ENCODE measurements at places on chromosomes 4 and X. TPM values are rescaled to one million over a fixed set of nuclear protein-coding genes. Genes with fewer than 3 reads are reported as not detected.

F9 gene
- total RNA-seq = not detected

- H3K4me3 ChIP-seq = no peak overlapping the region
- no peaks in the 10 kb centered on the region for H3K4me1 ChIP-seq
- no peaks in the 10 kb centered on the region for H3K36me3 ChIP-seq
- no peak for DNase-seq
- no peak overlapping the region for H3K27ac ChIP-seq
Measured at GRCh38 chrX:68045008-68045577, 388.2 kb downstream of the OPHN1 start.

- H3K36me3 ChIP-seq = no peaks in the 10 kb centered on the region
- H3K4me1 ChIP-seq = peaks cover 28% of the 10 kb centered on the region
- peak; percentile 52 for DNase-seq
- H3K27me3 ChIP-seq = no peaks in the 10 kb centered on the region
- H3K4me3 ChIP-seq = no peak overlapping the region
Measured at GRCh38 chr4:48173056-48173991, 39.3 kb upstream of the TXK start.

PNCK gene
- total RNA-seq = 1.0 TPM

GRCh38 chrX:124736553-124737270 lies 390.3 kb downstream of the SH2D1A start:
- H3K4me3 ChIP-seq = no peak overlapping the region
- no peak for DNase-seq
- H3K36me3 ChIP-seq = no peaks in the 10 kb centered on the region
- no peak overlapping the region for H3K27ac ChIP-seq

DNA sequence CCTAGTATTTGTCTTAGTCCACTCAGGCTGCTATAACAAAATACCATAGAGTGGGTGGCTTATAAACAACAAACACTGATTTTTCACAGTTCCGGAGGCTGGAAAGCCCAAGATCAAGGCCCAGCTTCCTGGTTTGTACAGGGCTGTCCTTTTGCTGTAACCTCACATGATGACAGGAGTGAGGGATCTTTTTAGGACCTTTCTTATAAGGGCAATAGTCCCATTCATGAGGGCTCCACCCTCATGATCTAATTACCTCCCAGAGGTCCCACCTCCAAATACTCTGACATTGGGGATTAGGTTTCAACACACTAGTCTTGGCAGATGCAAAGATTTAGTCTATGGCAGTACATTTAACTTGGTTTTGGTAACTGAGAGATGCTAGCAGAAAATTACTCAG lies 20.9 kb downstream of the GPAT3 start:
- peaks cover 2% of the 10 kb centered on the region for H3K36me3 ChIP-seq
- DNase-seq = peak; percentile 20
- H3K27me3 ChIP-seq = no peaks in the 10 kb centered on the region
- H3K4me1 ChIP-seq = peaks cover 50% of the 10 kb centered on the region

Measured in PC-3 (cell line).